ENCODE measurements at places on chromosomes 5 and 9. TPM values are rescaled to one million over a fixed set of nuclear protein-coding genes. Genes with fewer than 3 reads are reported as not detected.

- H3K4me1 ChIP-seq: no peaks in the 10 kb centered on the region
- H3K36me3 ChIP-seq: no peaks in the 10 kb centered on the region
- H3K27ac ChIP-seq: no peak overlapping the region
- no peaks in the 10 kb centered on the region for H3K27me3 ChIP-seq
Observed at GRCh38 chr5:98458726-98459125, 314.7 kb upstream of the RGMB start.

DNA sequence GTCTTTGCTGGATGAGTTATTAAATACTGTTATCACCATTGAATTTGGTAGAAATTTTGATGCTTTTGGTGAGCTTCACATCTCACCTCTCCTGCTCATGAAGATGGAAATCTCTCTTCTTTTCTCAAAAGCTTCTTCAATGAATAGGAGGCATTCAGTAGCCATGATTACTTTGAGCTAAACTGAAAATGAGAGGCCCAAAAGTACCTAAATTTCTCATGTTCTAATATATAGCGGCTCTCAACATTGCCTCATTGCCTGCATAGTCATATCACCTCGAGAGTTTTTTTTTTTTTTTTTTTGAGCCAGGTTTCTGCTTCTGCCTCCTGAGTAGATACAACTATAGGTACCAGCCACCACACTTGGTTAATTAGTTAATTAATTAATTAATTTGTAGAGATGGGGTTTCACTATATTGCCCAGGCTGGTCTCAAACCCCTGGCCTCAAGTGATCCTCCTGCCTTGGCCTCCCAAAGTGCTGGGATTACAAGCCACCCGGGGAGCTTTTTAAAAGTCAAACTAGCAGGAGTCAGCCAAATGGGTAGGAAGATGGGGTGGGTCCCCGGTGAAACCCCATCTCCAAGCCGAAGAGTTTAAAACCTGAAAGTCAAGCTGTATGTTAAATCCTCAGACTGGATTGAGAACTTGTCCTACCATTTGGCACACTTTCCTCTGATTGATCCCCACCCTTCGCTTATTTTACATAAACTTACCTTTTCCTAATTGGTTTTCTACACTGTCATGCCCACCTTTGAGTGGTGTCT is 169.0 kb downstream of the DOCK2 start:
- no peaks in the 10 kb centered on the region for H3K27me3 ChIP-seq
- peaks cover 58% of the 10 kb centered on the region for H3K36me3 ChIP-seq
- H3K4me3 ChIP-seq: no peak overlapping the region

DNA sequence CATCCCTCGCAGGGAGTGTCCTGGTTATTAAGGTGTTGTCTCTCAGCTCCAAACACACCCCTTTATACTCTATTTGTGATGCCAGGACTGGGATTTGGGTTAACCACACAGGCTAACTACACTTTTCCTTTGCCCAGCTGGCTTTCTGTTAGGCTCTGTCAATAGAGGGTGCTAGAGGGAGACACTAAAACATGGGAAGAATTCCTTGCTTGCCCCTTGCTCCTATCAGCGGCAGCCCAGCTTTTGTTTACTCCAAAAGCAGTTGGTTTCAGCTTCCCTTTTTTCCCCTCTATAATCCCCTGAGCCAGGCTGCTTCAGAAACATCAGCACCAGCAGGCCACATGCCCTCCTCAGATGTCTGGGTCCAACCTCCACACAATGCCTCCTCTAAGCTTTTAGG is 297.1 kb downstream of the KCTD16 start:
- no peaks in the 10 kb centered on the region for H3K4me1 ChIP-seq
- no peak overlapping the region for H3K4me3 ChIP-seq
- H3K36me3 ChIP-seq: no peaks in the 10 kb centered on the region

DNA sequence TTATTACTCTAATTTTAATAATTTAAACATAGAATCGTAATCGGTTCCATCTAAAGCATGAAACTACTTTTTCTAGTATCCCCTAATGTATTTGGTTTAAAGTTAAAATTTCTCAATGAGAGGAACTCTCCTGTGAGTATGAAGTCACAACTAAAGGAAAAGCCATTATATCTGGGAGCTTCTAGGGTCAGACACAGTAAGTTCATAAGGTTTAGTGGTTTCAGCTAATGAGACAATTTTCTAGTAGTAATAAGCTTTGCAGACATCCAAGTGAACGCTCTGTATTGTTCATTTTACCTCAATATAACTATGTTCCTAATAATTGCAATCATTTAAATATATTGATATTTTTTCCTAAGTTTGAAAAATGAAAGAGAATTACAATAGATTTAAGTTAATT is 364.4 kb upstream of the CDH9 start:
- no peak overlapping the region for H3K4me3 ChIP-seq
- H3K4me1 ChIP-seq: no peaks in the 10 kb centered on the region
- no peaks in the 10 kb centered on the region for H3K27me3 ChIP-seq
- H3K36me3 ChIP-seq: no peaks in the 10 kb centered on the region
- no peak for DNase-seq

IL7R gene
- 48.4 TPM for total RNA-seq

ST8SIA4 gene
- total RNA-seq: 35.8 TPM

RELL2 gene
- 37.1 TPM for total RNA-seq

HRH2 gene
- 26.9 TPM for total RNA-seq

Data from activated CD8-positive, alpha-beta T cell treated with anti-CD3 and anti-CD28 coated beads, Interleukin-2, amount 10 ng/mL, durations not matched to agents 7 days and 5 days (primary cell).